ENCODE measurements at places on chromosomes 3 and 15. TPM values are rescaled to one million over a fixed set of nuclear protein-coding genes. Genes with fewer than 3 reads are reported as not detected.

Gene KLHL6
- 27.4 TPM for total RNA-seq

- H3K4me1 ChIP-seq: no peaks in the 10 kb centered on the region
- no peak overlapping the region for H3K4me3 ChIP-seq
- no peaks in the 10 kb centered on the region for H3K27me3 ChIP-seq
- H3K36me3 ChIP-seq: no peaks in the 10 kb centered on the region
- no peak overlapping the region for H3K27ac ChIP-seq
- DNase-seq: no peak
Observed at GRCh38 chr3:55405436-55405835, 81.7 kb downstream of the WNT5A start.

GRCh38 chr3:43254125-43254524 lies 32.2 kb upstream of the SNRK start:
- H3K4me1 ChIP-seq: peaks cover 11% of the 10 kb centered on the region
- peaks cover 2% of the 10 kb centered on the region for H3K27me3 ChIP-seq
- DNase-seq: no peak
- H3K36me3 ChIP-seq: no peaks in the 10 kb centered on the region
- no peak overlapping the region for H3K4me3 ChIP-seq

DNA sequence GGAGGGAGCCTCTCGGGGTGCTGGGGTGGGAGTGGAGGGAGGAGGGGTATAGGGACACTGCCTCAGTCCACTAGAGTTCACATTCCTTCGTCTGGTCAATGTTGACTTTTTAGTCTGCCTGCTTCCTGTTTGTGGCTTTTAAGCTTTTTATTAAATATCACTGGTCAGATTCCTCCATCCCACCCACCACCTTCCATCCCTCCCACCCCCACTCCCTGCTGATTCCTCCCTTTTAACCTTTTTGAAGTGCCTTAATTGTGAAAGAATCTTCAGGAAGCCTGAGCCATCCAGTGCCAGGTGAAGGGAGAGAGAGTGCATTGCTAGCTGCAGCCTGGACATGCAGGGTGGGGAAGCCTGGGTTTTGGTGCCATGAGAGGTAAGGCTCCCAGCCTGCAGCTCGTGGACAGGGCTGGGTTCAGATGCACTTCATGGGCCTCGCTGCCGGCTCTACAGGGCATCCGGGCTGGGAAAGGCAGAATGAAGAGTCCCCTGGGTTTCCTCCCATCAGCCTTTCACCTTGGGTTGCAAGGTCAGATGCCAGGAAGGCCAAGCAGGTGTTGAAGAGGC lies 105.9 kb downstream of the DNAJB8 start:
- no peak overlapping the region for H3K4me3 ChIP-seq
- H3K27ac ChIP-seq: no peak overlapping the region
- no peaks in the 10 kb centered on the region for H3K27me3 ChIP-seq
- H3K4me1 ChIP-seq: no peaks in the 10 kb centered on the region

DNA sequence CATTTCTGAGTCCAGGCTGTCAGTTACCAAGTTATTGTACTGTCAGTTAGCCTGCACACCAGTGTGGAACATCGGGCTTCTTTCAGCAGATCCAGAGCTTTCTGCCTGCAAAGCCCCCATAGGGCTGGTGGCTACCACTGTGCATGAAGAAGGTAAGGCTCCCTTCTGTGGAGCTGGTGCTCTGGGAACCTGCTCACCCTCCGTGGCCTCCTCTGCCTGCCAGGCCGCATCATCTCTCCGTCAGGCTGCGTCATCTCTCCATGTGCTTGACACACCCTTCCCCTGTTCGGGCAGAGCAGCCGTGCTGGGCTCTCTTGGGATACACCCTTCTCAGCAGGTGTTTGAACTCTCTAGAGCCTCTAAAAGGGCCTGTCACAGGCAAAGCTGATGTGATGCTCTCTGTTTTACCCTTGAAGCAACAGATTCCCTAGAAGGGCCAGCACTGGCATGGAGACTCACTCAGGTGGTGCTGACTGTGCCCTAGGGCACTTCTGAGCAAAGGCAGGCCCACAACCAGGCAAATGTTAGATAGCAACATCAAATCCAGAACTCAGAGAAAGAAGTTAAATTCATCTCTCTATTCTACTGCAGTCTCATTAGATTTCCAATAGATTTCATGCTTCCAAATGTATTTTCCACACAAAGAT lies 261.1 kb downstream of the EPHB1 start:
- H3K36me3 ChIP-seq: no peaks in the 10 kb centered on the region
- H3K4me3 ChIP-seq: no peak overlapping the region
- DNase-seq: no peak
- H3K27me3 ChIP-seq: no peaks in the 10 kb centered on the region

- no peak overlapping the region for H3K4me3 ChIP-seq
- peaks cover 54% of the 10 kb centered on the region for H3K36me3 ChIP-seq
- DNase-seq: no peak
- peak overlapping the region; percentile 60 for H3K27ac ChIP-seq
Observed at GRCh38 chr3:48966876-48967361, 23.1 kb upstream of the P4HTM start.

Gene ANKUB1
- total RNA-seq: not detected

DNA sequence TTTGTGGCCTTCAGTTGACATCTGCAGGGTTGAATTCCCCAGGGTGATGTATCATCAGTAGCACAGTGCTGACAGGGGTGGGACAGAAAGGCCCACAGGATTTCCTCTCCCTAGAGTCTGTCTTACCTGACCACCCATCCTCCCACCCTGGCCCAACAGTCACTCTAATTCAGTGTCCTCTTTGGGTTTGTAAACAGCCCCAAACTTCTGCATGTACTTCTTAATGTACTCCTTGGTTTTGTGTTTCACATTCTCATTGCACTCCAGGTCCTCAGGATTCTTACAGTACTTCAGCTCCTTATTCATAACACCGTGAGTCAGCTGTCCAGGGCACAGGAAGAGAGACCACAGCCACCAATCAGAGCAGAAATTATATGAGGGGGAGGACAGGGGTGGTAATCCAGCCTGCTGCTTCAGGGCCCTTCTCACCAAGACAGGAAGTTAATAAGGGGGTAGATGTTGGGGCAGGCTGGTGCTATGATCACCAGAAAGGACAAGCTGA lies 37.5 kb downstream of the NBEAL2 start:
- DNase-seq: peak; percentile 71
- H3K4me1 ChIP-seq: peaks cover 72% of the 10 kb centered on the region
- peak overlapping the region; percentile 30 for H3K4me3 ChIP-seq
- H3K27me3 ChIP-seq: no peaks in the 10 kb centered on the region
- peak overlapping the region; percentile 84 for H3K27ac ChIP-seq
